Islet precursor cell (in vitro differentiated cells): ENCODE measurements at places on chromosomes 7 and 10.

DNA sequence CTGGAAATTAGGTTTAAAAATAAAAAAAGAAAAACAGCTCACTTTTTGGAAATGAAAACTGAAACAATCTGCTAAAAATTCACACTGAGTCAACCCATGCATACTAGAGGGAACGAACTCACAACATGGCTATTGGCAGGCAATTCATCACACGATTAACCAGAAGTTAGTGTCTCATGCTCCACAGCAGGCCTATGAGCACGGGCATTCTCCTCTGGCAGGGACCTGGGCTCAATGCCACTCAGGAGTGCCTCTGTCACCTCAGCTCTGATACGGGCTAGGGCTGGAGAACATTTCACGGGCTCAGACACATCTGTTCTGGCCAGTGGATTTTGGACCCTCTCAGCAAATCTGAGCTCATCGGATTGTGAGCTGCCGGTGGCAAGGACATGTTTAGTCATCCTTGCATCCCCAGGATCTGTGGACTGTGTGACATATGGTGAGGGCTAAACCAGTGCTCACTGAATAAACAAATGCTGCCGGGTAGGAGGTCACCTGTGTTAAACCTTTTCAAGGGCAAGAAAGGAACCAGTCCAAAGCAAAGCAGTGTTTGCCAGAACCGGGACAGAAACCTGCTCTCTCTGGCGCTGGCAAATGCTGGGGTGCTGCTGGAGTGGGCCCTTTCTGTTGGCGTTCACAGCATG lies 40.1 kb downstream of the POLR3A start:
- DNase-seq, result no peak

DNA sequence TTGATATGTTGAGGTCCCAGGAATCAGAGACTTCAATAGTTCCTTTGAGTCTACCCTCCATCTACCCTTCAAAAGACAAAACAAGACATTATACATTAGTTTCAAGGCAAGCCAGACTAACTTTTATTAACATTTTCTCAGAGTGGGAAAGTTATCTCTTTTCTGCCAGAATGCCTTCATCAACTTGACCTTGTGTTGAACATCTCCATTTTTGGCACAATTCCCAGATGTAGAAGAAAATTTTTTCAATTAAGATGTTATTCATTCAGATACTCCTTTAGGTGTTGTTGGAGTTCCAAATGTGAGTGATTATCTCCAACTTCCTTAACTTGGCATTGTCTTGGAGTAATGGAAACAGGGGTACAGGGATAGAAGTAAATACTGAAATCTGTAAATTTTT lies 59.1 kb downstream of the NRF1 start:
- no peak for DNase-seq

- no peak for DNase-seq
These were observed 59.1 kb upstream of the PPIF start for GRCh38 chr10:79287973-79288723.

- no peak for DNase-seq
These were observed 121.6 kb downstream of the LRRC18 start for GRCh38 chr10:48818081-48818480.

GRCh38 chr10:653991-654646 lies 35.3 kb downstream of the DIP2C start:
- peak; percentile 56 for DNase-seq

DNA sequence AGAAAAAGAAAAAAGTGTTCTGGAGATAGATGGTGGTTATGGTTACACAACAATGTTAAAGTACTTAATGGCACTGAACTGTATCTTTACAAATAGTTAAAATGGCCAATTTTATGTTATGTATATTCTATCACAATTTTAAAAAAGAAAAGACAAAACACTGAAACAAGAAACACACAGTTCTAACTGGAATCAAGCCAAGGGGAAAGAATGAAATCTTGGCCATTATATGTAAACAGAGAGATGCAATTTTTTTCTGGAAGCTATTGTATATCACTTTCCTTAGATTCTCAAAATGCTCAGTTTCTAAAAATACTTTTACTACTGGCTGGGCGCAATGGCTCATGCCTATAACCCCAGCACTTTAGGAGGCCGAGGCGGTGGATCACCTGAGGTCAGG lies 4.1 kb downstream of the COA1 start:
- DNase-seq, result no peak

- no peak for DNase-seq
These were observed 39.7 kb downstream of the ODAD2 start for GRCh38 chr10:27959093-27959715.

- no peak for DNase-seq
These were observed 16.4 kb downstream of the ZNF487 start for GRCh38 chr10:43453266-43453831.

DNA sequence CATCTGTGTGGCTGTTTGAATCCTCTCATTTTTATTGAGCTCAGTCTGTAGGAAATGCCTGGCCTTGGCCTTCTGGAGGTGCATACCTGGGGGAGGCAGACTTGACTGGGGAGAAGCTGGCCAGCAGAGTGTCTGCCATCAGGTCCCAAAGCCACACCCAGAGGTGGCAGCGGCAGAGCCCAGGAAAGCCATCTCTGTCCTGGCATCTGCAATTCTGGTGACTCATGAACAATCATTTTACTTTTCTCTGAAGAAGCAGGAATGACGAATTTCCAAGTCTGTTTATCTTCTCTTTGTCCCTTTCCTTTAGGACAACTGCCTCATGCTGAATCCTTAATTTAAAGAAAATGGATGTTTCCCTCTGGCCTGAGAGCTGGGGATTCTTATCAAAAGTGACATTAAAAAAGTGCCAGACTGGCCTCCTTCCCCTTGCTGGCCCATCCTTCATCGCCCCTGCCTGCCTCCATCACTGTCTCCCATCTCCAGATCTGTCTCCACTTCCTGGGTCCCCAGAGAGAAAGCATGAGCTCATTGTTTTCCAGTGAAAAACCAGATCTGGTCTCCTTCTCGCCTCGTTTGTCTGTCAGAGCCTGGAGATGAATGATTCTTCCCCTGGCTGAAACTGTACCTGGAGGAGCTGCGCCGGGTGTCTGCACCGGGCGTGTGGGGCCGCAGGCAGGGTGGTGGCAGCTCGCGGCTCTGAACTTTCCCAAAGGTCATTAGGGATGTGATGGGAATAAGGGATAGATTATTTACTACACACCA lies 124.5 kb downstream of the TMEM178B start:
- peak; percentile 72 for DNase-seq
